NK-92 treated with Interleukin-12 subunit alpha and Interleukin-12 subunit beta, amount 100 ng/mL, for 24 hours (cell line): ENCODE measurements at places on chromosomes 11 and 22.

GRCh38 chr11:132839236-132839945, 692.9 kb downstream of the OPCML start:
- DNase-seq, result no peak

GRCh38 chr11:33574331-33574730, 126.3 kb downstream of the C11orf91 start:
- DNase-seq, result no peak

- no peak for DNase-seq
Observed at GRCh38 chr11:77346906-77347603, 45.6 kb upstream of the GDPD4 start.

DNA sequence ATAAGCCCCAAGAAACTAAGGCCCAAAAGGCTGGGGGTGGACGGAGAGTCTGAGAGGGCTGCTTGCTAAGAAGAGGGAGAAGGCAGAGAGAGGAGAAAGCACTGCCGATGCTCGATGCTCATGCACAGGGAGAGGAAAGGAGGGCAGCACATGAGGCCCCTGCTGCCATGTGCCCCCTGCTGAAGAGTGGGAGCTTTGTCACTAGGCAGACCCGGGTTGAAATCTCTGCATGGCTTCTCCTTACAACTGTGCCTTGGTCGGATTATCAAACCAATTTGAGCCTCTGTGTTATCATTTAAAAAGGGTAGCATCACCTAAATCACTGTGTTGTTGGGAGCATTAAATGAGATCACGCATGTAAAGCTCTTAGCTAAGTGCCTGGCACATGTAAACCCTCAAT, 330.5 kb downstream of the NXPE2 start:
- DNase-seq, result no peak

- no peak for DNase-seq
Observed at GRCh38 chr11:78783846-78784245, 209.2 kb upstream of the NARS2 start.
